ENCODE measurements at places on chromosomes 16 and 17. TPM values are rescaled to one million over a fixed set of nuclear protein-coding genes. Genes with fewer than 3 reads are reported as not detected.

The GUCY2D gene
- total RNA-seq: not detected

The JUP gene
- total RNA-seq: 103 TPM

The RILP gene
- 17.6 TPM for total RNA-seq

The EEF2KMT gene
- 27.0 TPM for total RNA-seq

The ABCA6 gene
- total RNA-seq: not detected

The ZSCAN32 gene
- total RNA-seq: 14.9 TPM

The RPL27 gene
- 3,984 TPM for total RNA-seq

The STAC2 gene
- total RNA-seq: 1.3 TPM

The KRT33A gene
- not detected for total RNA-seq

The ZNF385C gene
- 0.32 TPM for total RNA-seq

The PKMYT1 gene
- 89.7 TPM for total RNA-seq

The C17orf100 gene
- 1.8 TPM for total RNA-seq

The CCDC144A gene
- 1.2 TPM for total RNA-seq
